ENCODE measurements at places on chromosomes 16 and 17.

DNA sequence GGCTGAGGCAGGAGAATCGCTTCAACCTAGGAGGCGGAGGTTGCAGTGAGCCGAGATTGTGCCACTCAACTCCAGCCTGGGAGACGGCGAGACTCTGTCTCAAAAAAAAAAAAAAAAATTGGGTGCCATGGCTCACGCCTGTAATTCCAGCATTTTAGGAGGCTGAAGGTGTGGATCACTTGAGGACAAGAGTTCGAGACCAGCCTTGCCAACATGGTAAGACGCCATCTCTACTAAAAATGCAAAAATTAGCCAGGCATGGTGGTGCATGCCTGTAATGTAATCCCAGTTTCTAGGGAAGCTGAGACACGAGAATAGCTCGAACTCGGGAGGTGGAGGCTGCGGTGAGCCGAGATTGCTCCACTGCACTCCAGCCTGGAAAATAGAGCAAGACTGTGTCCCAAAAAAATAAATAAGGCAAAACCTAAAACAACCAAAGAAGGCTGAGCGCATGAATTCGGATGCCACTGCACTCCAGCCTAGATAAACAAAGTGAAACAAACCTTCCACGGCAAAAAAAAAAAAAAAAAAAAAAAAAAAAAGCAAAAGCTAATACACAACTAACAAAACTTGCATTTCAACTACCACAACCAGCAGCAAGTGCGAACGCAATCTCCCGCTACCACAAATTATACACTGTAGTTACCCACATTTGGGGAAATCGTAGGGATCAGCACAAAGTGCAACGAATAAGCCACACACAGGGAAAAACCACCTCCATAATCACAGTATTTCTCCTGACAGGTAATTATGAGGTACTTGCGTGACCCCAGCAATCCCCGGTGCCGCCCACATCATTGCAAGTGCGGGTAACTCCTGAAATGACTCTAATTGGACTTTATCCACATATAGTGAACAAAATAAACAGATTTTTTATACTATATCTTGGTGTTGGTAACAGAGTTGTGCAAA is 25.6 kb downstream of the TEX14 start:
- DNase-seq: no peak

DNA sequence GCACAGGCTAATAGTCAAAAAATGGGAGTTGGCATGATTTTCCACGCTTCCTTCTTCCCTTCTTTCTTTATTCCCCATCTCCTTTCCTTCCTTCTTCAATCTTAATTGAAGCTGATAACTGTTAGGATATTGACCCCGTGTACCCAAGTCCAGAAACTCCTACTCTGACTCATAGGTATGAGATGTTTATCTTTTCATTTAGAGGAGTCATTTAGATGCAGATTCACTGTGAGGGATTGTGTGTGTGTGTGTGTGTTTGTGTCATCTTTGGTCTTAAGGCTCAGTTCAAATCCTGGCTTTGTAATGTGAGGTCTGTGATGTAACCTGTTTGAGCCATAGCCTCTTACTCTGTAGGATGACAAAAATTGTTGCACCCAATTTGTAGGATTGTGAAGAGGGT is 332.0 kb upstream of the MAF start:
- no peak for DNase-seq

DNA sequence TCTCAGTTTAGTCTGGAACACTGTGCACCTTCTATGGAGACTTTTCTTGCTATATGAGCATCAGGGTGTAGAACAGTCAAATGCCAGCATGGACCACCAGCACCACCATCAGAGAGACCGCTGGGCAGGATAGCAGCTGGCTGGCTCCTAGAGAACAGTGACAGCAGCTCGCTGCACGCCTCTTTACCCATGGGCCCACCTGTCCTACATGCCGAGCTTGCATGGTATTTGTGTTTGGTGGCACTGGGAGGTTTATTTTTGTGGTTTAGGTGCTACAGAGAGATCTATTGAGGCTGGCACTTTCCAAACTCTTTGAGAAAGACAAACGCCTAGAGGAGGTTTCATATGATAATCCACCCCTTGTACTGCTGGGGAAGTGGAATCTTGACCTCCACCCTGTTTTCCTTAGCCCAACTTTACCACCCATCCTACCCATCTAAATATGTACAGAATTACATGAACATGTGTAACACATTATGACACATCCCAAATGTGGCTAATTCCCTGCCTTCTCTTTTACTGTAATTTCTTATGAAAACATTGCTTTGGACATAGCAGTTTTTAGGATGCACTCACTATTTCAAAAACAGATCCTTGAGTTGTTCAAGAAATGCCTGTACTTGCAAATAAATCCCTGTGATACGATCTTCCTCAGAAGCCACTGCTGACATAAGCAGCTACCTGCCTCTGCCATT is 46.3 kb downstream of the COG7 start:
- no peak for DNase-seq

- no peak for DNase-seq
Measured at GRCh38 chr16:72896485-72897118, 151.3 kb downstream of the ZFHX3 start.

DNA sequence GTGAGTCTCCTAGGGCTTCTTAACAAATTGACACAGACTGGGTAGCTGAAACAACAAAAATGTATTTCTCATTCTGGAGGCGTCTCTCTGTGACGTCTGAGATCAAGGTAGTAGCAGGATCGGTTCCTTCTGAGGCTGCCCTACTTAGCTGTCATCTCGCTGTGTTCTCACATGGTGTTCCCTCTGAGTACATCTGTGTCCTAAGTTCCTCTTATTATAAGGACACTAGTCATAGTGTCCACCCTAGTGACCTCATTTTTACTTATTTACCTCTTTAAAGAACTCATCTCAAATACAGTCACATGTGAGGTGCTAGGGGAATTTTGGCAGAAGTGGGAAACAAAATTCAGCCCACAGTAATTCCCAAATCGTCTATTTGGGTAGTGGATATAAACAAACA is 529.1 kb downstream of the NPIPA7 start:
- DNase-seq: no peak

DNA sequence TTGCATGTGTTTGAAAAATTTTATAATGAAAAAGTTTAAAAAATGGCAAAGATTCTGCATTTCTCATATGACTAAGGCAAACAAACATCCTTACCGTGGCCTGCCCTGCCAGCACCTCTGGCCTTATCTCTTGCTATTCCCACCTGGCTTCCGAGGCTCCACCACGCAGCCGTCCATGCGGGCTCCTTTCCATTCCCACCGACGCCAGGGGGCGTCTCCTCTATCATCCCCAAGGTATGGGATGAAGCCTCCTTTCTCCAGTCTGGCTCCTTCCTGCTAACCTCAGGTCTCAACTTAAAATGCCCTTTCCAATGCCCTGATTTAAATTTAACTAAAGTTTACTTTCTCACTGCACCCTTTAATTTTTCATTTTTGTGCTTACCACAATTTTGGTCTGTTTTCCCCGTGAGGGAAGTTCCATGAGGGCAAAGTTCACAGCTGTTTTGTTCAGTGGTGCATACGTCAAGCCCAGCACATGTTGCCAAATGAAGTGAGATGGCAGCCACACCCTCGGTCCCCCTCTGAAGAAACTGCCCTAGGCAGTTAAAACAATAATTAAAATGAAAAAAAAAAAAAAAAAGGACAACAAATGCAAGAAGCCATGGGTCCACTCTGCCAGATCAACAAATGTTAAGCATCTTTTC is 13.3 kb upstream of the SDK2 start:
- DNase-seq: peak; percentile 8

DNA sequence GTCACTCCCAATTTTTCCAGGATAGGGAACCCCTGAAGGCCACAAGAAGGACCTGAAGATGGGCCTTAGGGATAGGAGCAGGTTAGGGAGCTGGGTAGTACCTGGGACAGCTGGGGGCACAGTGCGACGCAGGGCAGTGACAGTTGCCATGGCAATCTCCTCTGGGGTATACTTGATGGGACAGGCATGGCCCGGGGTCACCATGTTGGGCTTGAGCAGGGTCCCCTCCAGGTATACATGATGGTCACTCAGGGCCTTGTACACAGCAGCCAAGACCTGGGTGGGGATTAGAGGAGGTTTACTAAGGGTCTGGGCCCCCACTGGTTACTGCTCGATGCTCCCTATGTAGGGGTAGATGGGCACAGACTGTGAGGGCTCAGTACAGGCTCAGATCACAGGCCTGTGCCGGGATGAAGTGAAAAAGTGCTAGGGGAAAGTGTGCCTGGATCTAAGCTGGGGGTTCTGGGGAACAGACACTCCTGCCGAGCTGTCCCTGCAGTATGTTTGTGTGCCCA is 2.7 kb downstream of the ALDOC start:
- DNase-seq: no peak

DNA sequence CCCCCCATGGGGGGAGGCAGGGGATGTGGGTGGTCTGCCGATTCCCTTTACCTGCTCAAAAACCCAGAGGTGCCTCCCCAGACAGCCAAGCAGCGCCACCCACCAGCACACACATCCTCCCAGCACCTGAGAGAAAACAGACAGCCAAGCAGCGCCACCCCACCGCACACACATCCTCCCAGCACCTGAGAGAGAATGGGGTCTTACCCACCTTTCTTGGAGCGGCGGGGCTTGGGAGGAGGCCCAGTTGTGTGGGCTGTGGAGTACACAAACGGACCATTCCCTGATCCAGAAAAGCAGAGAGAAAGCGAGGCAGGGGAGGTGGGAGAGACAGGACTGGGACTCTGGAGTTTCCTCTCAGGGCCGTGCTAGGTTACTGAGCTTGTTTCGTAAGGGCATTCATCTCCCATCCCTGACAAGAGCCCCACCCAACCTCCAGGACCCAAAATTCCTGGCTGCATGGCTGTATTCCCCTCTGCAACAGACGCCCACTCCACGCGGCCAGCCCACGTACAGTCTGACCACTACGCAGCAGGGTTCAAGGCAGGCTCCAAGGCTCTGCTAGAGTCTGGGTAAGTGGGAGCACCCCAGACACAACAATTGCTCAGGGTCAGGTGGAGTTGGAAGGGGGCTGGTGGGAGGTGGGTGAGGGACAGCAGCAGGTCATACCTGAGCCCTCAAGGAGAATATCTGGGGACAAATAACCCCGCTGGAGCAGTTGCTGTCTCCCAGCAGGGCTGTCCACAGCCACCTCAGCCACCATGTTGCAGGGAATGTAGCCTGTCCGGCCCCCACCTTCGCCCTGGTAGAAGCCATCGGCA is 22.3 kb downstream of the TSPOAP1 start:
- no peak for DNase-seq

GRCh38 chr17:58236394-58236793 is 2.0 kb upstream of the LPO start:
- DNase-seq: no peak

GRCh38 chr17:41061964-41062363 is 2.0 kb upstream of the KRTAP2-3 start:
- no peak for DNase-seq

DNA sequence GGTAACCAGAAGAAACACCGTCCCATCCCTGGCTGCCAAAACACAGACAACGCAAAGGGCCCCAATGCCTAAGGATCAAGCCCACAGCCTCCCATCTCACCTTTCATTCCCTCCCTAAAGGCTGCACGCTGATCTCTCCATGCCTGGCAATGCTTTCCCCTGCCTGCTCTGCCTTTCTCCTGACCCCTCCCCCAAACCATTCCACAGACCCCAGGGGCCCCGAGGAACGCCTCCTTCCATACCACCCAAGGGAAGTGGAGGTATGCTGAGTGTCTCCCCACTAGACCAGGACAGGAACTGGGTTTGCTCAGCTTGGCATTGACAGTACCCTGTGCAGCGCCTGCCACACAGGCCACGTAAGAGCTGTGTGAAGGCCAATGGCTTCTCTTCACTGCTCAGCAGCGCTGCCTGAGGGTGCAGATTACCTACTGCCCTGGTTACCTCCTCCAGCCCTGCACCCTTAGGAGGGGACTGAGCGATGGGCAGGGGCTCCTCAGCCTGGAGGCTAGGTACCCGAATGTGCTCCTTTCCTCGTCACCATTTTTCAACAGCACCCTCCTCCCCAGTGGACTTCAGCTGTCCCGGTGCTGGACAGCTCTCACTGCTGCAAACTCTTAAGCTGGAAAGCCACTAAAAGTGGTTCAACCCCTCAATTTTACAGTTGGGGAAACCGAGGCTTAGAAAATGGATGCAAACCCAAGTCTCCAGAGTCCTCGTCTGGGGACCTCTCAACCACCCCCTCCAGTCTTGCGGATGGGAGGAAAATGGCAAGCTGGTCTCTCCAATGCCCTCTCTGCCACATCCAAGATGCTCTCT is 45.0 kb downstream of the SRCIN1 start:
- no peak for DNase-seq

DNA sequence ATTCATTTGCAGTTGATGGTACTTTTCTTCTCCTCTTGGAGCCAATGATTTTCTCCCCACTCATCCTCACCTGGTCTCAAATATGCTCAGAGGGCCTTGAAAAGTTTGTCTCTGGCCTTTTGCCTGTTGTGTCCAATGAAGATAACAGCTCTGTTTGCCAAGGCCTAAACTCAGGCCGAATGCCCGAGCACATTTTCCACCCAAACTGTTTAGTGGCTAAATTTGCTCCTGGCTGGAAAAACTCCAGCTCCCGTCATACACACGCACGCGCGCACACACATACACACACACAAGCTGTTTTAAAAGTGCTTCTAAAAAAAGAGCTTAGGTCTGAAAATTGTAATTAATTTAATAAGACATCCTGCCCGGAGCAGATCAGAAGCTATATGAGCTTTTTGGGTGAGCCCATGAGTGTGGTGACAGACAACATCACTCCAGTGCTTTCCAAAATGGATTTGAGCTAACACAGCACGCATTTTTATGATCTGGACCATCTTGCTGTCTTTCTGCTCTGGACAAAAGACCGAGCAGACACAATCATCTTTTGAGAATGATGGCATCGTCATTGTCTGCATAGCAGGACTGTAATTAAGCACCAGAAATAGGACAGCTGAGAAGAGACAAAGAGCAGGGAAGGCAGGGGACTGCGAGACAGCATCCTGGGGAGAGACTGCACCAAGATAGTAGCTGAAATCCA is 48.9 kb downstream of the IRX6 start:
- no peak for DNase-seq

GRCh38 chr17:43992641-43993040 is 11.8 kb upstream of the NAGS start:
- DNase-seq: no peak

GRCh38 chr16:49788572-49788971 is 67.3 kb downstream of the ZNF423 start:
- DNase-seq: no peak

- DNase-seq: no peak
Measured at GRCh38 chr16:10218490-10219206, 36.4 kb upstream of the GRIN2A start.

- DNase-seq: no peak
Measured at GRCh38 chr17:77796176-77796860, 162.2 kb upstream of the TNRC6C start.

- DNase-seq: no peak
Measured at GRCh38 chr17:61420052-61420451, 20.4 kb downstream of the TBX2 start.

- DNase-seq: no peak
Measured at GRCh38 chr17:48215583-48216139, 108.1 kb downstream of the SNX11 start.

DNA sequence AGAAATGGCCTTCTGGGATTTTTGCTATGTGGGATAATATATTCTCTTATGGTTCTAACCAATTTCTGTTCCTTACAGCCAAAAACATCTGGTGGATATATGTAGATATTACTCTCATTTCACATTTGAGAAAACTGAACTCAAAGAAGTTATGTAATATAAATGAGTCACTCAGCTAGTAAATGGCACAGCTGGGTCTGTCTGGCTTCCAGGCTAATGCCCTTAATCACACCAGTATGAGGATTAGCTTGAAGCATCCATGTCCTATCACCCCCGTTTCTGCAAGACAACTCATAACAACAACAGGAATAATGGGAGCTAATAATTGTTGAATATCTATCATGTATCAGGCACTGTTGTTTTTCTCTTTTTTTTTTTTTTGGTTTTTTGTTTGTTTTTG is 34.4 kb upstream of the USP7 start:
- DNase-seq: no peak

Data from CD4-positive, alpha-beta T cell treated with Interleukin-15 for 4 hours (primary cell).